B cell (primary cell): ENCODE measurements at places on chromosomes 2 and 18. TPM values are rescaled to one million over a fixed set of nuclear protein-coding genes. Genes with fewer than 3 reads are reported as not detected.

- H3K36me3 ChIP-seq, result no peaks in the 10 kb centered on the region
- no peak for DNase-seq
- H3K4me3 ChIP-seq, result no peak overlapping the region
- no peak overlapping the region for H3K27ac ChIP-seq
- no peaks in the 10 kb centered on the region for H3K4me1 ChIP-seq
Observed at GRCh38 chr18:50092245-50092805, 102.6 kb downstream of the MYO5B start.

DNA sequence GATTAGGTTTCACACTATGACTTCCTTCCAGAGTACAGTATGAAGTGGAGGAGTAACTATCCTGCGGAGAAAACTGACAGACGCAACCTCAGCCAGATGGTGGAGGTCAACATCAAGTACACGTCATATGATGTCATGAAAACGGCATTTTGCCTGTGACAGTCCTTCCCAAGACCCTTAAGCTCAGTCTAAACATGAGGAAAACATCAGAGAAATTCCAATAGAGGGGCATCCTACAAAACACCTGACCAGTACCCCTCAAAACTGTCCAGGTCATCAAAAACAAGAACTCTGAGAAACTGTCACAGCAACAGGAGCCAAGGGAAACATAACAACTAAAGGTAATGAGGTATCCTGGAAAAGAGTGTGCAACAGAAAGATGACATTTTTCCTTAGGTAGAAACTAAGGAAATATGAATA is 1.7 kb downstream of the RNU4ATAC start:
- H3K4me3 ChIP-seq, result no peak overlapping the region
- DNase-seq, result no peak
- peaks cover under 1% of the 10 kb centered on the region for H3K36me3 ChIP-seq
- peaks cover 8% of the 10 kb centered on the region for H3K4me1 ChIP-seq
- no peaks in the 10 kb centered on the region for H3K27me3 ChIP-seq

DNA sequence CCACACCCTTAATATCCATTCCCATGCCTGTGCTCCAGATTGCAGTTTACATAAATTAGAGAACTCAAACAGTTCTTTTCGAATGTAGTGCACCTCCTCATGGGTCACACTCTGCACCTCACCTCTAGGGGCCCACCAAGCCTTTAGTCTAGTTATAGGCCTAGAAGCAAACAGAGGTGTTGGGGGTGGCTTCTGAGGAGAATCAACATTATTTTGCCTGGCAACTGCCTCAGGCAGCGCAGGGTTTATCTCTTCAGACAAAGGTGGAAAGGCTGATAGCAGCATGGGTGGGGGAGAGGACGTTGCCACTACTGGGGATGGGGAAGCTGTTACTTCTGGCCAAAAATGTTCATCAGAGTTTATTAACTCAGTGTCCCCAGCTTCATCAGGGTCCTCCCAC is 5.0 kb upstream of the GYPC start:
- H3K4me1 ChIP-seq, result peaks cover 7% of the 10 kb centered on the region
- DNase-seq, result no peak
- no peaks in the 10 kb centered on the region for H3K27me3 ChIP-seq
- no peak overlapping the region for H3K4me3 ChIP-seq

GRCh38 chr2:16186661-16187481 is 246.5 kb downstream of the MYCN start:
- no peak overlapping the region for H3K4me3 ChIP-seq
- no peak for DNase-seq
- H3K27me3 ChIP-seq, result no peaks in the 10 kb centered on the region
- no peaks in the 10 kb centered on the region for H3K4me1 ChIP-seq
- H3K27ac ChIP-seq, result no peak overlapping the region

Gene RGPD3
- polyA plus RNA-seq, result 0.16 TPM in 2 replicates

- H3K27me3 ChIP-seq, result no peaks in the 10 kb centered on the region
- DNase-seq, result peak; percentile 14
- H3K27ac ChIP-seq, result no peak overlapping the region
- H3K4me3 ChIP-seq, result no peak overlapping the region
Observed at GRCh38 chr18:5444847-5445246, 99.0 kb downstream of the EPB41L3 start.

Gene LHCGR
- not detected in 2 replicates for polyA plus RNA-seq

DNA sequence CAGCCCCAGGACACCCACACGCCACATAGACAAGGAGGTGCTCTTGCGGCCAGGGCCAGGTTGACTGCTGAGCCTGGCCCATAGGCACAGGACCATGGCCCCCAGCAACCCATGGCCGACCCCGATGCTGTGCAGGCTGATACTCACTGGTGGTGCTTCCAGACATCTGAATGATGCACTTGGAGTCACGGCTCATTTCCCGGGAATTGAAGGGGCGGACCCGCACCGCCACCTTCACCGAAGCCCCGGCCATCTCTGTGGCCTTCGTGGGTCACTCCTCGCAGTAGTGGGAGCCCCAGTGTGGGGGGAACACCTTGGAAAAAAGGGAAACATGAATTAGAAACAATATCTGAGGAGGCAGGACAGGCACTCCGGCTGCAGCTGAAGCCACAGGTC is 22.5 kb downstream of the KIF1A start:
- H3K27ac ChIP-seq, result no peak overlapping the region
- no peak overlapping the region for H3K4me3 ChIP-seq
- DNase-seq, result no peak
- no peaks in the 10 kb centered on the region for H3K4me1 ChIP-seq

DNA sequence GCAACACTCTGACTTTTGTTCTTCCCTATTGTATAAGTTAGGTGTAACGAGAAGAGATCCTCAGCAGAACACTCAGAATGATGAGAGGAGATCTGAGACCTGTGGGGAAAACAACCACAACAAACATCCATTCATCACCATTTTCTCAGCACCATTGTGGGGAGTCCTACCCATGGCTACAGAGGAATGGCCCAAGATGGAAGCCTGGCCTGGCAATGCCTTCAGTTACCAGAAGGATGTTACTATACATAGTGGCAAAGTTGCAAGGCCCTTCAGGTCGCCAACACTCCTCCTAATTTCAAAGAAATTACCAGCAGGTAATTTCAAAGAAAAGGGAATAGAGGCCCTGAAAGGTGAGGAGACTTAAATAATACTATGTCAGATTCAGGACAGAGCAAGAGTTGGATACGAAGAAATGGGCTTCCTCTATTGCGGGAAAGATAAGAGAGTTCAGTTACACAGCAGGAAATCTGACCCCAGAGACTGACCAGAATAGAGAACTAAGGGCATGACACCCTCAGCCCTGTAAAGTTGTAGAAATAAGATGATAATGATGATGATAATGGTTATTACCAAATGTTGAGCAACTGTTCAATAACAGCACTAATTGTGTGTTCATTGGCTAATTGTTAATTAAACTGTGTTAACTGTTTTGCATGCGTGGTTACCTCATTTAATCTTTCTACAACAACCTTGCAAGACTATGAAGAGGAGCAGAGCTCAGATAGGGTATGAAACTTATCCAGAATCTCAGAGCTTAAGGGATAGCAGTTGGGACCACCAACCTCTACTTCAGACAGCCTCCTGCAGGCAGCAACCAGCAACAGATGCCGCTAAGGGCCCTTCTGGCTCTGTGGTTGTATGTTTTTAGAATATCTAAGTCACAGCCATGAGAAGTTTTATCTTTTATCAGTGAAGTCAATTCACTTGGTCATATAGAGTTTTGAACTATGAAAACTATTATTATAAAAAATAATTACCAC is 37.5 kb downstream of the DHRS9 start:
- H3K27me3 ChIP-seq, result peaks cover 13% of the 10 kb centered on the region
- no peak for DNase-seq
- no peaks in the 10 kb centered on the region for H3K36me3 ChIP-seq
- no peak overlapping the region for H3K27ac ChIP-seq
- H3K4me3 ChIP-seq, result no peak overlapping the region

GRCh38 chr2:186327251-186327868 is 158.7 kb upstream of the ZC3H15 start:
- H3K27me3 ChIP-seq, result no peaks in the 10 kb centered on the region
- no peaks in the 10 kb centered on the region for H3K4me1 ChIP-seq
- no peak overlapping the region for H3K4me3 ChIP-seq

Gene PAX3
- not detected in 2 replicates for polyA plus RNA-seq

DNA sequence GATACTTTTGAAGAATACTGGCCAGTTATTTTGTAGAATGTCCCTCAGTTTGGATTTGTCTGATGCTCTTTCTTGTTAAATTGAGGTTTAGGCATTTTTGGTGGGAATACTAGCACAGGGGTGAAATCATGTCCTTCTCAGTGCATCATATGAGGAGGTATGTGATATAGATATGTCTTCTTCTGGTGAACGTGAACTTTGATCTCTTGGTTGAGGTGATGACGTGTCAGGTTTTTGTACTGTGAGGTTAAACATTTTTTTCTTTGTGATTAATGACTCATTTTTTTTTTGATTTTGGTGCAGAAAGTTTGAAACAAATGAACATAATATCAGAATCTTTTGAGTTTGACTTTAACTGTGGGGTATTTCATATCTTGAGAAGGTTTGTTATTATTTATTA is 11.0 kb downstream of the ZNF407 start:
- DNase-seq, result no peak
- no peak overlapping the region for H3K27ac ChIP-seq
- H3K36me3 ChIP-seq, result no peaks in the 10 kb centered on the region

- H3K27ac ChIP-seq, result no peak overlapping the region
- H3K4me3 ChIP-seq, result no peak overlapping the region
- H3K27me3 ChIP-seq, result no peaks in the 10 kb centered on the region
- peaks cover 10% of the 10 kb centered on the region for H3K36me3 ChIP-seq
Observed at GRCh38 chr2:159736048-159736447, 23.7 kb downstream of the MARCHF7 start.

- H3K4me3 ChIP-seq, result no peak overlapping the region
- peak overlapping the region; percentile 98 for H3K27ac ChIP-seq
- no peaks in the 10 kb centered on the region for H3K27me3 ChIP-seq
- DNase-seq, result peak; percentile 89
- H3K4me1 ChIP-seq, result peaks cover 96% of the 10 kb centered on the region
- H3K36me3 ChIP-seq, result no peaks in the 10 kb centered on the region
Observed at GRCh38 chr2:88845772-88846661, 154.5 kb downstream of the RPIA start.

DNA sequence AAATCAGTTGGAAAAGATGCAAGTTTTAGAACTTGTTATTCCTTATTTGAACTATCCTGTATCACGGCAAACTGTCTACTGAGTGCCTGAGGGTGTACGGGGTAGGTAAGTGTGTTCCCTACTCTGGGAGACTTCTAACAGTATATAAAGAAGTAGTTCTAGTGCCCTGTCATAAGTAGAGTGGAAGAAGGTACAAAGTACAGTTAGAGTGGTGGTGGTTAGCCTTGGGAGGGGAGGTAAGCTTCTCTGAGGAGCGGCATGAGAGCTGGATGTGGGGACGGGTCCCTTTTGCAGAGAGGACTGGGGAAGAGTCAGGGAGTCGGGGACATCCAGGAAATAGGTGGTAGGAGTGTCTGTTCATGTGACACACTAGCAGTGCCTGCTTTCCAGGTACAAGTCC is 48.5 kb downstream of the DGKD start:
- H3K36me3 ChIP-seq, result peaks cover 25% of the 10 kb centered on the region
- H3K4me3 ChIP-seq, result no peak overlapping the region
- H3K27me3 ChIP-seq, result no peaks in the 10 kb centered on the region
- no peak for DNase-seq
- peak overlapping the region; percentile 63 for H3K27ac ChIP-seq

Gene DARS1
- polyA plus RNA-seq, result 36.7 and 38.8 TPM in 2 replicates

Gene ACTG2
- polyA plus RNA-seq, result not detected in 2 replicates

Gene CABLES1
- polyA plus RNA-seq, result 0.30 and 0.45 TPM in 2 replicates

DNA sequence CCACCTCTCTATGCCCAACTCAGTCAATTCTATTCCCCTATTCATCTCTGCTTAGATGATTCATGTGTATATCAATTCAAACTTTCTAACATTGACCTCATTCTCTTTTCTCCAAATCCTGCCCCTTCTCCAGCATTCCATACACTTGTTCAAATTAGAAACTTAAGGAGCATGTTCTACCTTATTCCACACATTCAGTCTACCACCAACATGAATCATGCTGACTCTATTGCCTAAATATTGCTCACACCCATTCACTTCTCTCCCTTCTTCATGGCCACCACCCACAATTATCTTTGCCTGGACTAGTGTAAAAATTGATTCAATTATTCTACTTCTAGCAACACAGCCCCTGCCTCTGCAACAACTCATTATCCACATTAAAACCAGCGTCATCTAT is 147.5 kb downstream of the VWC2L start:
- no peak for DNase-seq
- H3K27me3 ChIP-seq, result no peaks in the 10 kb centered on the region
- H3K4me3 ChIP-seq, result no peak overlapping the region
- H3K4me1 ChIP-seq, result no peaks in the 10 kb centered on the region
- no peak overlapping the region for H3K27ac ChIP-seq

Gene MC4R
- polyA plus RNA-seq, result not detected in 2 replicates

Gene STAT4
- 2.0 and 3.5 TPM in 2 replicates for polyA plus RNA-seq

Gene CACNB4
- 0.12 and 0.14 TPM in 2 replicates for polyA plus RNA-seq

DNA sequence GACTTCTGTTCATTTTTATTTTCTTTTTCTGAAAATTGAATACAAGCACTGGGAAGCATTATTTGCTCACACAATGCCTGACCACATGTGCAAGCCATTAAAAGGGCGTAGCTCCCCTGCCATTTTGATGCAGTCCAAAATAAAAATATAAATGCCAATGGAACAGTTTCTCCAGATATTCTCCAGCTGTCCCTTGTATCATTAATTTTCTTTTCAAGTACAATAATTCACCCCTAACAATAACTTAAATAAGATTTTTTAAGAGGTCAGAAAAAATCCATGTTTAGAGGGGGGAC is 168.0 kb downstream of the TMEFF2 start:
- H3K27me3 ChIP-seq, result no peaks in the 10 kb centered on the region
- no peak overlapping the region for H3K4me3 ChIP-seq
- no peak overlapping the region for H3K27ac ChIP-seq
- H3K4me1 ChIP-seq, result no peaks in the 10 kb centered on the region
- no peaks in the 10 kb centered on the region for H3K36me3 ChIP-seq
- DNase-seq, result no peak

Gene CAPN14
- 2.2 and 2.5 TPM in 2 replicates for polyA plus RNA-seq

Gene IL36G
- polyA plus RNA-seq, result not detected in 2 replicates

Gene TWSG1
- 1.1 and 2.0 TPM in 2 replicates for polyA plus RNA-seq

- H3K36me3 ChIP-seq, result no peaks in the 10 kb centered on the region
- DNase-seq, result no peak
- H3K4me3 ChIP-seq, result peak overlapping the region; percentile 30
Observed at GRCh38 chr2:42171396-42171980, 2.3 kb downstream of the EML4 start.

- no peak overlapping the region for H3K4me3 ChIP-seq
- H3K36me3 ChIP-seq, result no peaks in the 10 kb centered on the region
- H3K4me1 ChIP-seq, result peaks cover 6% of the 10 kb centered on the region
- no peak overlapping the region for H3K27ac ChIP-seq
Observed at GRCh38 chr2:152499896-152500735, 165.1 kb downstream of the FMNL2 start.
